ENCODE measurements at places on chromosomes 2 and 18.

- no peak for DNase-seq
Observed at GRCh38 chr2:64982311-64982857, 6.8 kb upstream of the SLC1A4 start.

- no peak for DNase-seq
Observed at GRCh38 chr2:25041928-25042320, at the start of gene EFR3B. EFR3B (plus strand) TSS chr2:25042076; CDS start chr2:25042313, 237 bp downstream.

DNA sequence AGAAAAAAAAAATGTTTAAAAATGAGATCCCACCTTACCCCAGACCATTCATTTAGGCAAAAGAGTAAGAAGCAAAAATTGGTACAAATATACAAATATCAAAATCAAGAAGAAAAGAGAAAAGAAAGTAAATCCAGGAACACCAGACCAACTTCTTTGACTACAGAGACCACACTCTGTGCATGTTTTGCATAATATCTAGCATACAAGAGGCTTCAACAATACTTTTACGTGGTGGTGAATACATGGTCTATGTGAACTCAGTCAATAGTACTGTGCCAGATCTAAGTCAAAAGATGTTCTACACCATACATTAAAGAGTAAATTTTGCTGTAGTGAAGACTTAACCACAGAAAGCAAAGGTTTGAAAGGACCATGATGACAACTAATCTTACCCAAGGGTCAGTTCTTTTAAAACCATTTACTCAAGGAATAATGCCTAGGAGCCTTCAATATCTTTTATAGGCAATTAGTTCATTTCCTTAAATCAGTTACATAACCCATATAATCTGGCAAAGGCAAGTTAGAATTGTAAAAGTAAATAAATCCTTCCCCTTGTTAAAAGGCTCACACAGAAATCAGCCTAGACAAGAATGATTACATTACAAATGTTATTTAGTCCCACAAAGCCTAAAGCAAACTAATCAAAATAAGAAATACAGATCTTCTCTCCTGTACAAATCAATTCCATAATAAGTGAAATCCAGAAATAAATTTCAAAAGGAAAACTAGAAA lies 115.2 kb downstream of the EXOC6B start:
- DNase-seq = no peak

GRCh38 chr18:10490401-10491165 lies 35.2 kb upstream of the NAPG start:
- no peak for DNase-seq

DNA sequence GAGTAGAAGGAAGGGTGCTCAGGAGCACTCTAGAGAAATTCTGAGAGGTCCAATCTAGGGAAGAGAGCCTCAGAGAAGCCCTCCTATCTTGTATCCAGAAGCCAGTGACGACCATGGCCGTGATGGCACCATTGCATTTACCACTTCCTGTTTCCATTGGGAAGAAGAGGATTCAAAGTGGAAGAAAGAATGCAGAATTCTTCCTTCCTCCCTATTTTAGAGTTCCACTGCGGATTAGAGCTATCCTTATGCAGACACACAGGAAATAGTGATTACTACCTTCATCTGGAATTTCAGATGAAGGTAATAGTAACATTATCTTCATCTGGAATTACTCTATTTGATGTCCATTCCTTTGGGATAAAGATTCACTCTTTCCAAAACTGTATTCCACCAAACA lies 45.6 kb upstream of the PCBP1 start:
- DNase-seq = no peak

DNA sequence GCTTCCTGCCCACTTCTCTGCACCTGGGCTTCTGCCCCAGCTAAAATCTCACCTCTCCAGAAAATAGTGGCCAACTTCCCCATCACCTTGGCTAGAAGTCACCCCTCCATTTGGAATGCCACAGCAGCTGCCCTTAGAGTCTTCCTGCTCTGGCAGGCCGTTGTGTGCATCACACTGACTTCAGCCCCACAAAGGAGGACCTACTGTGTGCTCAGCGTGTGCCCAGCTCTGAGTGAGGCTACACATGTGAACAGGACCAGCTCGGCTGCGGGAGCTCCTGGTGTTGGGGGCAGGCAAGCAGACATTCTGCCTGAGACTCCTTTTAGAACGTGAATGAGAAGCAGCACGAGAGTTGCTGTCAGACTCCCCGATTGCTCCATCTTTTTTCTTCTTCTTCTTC lies 78.7 kb downstream of the AGAP1 start:
- no peak for DNase-seq

- no peak for DNase-seq
Observed at GRCh38 chr2:218022131-218022850, 19.5 kb upstream of the TNS1 start.
